ENCODE measurements at places on chromosomes 5 and 9.

GRCh38 chr9:92055624-92056023, 59.6 kb downstream of the SPTLC1 start:
- H3K4me3 ChIP-seq = no peak overlapping the region
- peaks cover 40% of the 10 kb centered on the region for H3K36me3 ChIP-seq
- no peak for DNase-seq
- no peaks in the 10 kb centered on the region for H3K4me1 ChIP-seq
- H3K27ac ChIP-seq = peak overlapping the region; percentile 7
- H3K27me3 ChIP-seq = no peaks in the 10 kb centered on the region

- no peak for DNase-seq
- H3K36me3 ChIP-seq = no peaks in the 10 kb centered on the region
- H3K4me3 ChIP-seq = no peak overlapping the region
- H3K27ac ChIP-seq = no peak overlapping the region
- no peaks in the 10 kb centered on the region for H3K27me3 ChIP-seq
Measured at GRCh38 chr5:165885623-165886350, 2380.4 kb downstream of the MAT2B start.

DNA sequence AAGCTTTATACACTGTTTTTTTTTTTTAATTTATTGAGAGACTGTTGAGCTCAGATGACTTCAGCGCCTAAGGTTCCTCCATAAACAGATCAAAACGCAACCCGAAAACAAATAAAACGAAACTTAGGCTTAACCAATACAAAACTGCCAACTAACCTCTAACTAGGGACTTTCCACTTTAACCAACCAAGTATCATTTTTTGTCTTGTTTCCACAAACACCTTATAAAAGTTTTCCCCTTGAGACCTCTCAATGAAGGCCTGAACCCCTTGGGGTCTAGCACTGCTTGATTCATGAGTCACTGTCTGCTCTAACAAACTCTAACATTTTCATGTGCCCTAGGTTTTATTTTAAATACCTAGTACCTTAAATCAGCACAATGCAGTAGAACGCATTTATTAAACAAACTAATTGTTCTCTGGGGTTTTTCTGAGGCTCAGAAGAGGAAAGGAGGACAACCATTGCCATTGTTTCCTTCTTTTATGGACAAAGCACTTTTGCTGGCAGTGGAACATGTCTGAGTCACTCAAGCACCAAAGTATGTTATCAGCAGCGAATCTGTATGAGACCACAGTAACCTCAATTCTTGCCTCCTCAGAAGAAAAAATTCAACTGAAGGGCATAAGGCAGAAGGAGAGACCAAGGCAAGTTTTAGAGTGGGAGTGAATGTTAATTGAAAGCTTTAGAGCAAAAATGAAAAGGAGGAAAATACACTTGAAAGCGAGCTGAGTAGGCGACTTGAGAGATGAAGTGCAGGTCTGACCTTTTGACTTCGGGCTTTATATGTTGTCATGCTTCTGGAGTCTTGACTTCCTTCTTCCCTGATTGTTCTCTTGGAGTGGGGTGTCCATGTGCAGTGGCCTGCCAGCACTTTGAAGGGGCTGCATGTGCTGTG, 97.7 kb upstream of the HCN1 start:
- no peak overlapping the region for H3K27ac ChIP-seq
- no peaks in the 10 kb centered on the region for H3K27me3 ChIP-seq
- H3K4me3 ChIP-seq = no peak overlapping the region
- no peaks in the 10 kb centered on the region for H3K36me3 ChIP-seq
- DNase-seq = no peak
- H3K4me1 ChIP-seq = no peaks in the 10 kb centered on the region

DNA sequence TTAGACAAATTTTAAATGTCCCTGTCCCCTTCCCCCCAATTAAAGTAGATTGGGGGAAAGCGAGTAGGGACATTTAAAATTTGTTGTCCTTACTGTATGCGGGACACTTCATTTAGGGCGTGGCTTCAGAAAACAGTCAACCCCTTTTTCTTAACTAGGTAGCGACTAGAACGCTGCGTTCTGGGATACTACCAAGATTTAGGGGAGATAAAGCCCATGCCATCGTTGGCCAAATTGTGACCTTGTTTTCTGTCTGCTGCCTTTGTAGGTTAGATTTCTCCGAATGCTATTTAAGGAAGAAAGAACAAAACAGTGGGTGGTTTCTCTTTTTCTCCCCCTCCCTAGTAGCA, 1.2 kb downstream of the CKS2 start:
- H3K36me3 ChIP-seq = peaks cover 24% of the 10 kb centered on the region
- DNase-seq = peak; percentile 48
- peak overlapping the region; percentile 100 for H3K27ac ChIP-seq
- H3K27me3 ChIP-seq = no peaks in the 10 kb centered on the region
- peak overlapping the region; percentile 91 for H3K4me3 ChIP-seq

DNA sequence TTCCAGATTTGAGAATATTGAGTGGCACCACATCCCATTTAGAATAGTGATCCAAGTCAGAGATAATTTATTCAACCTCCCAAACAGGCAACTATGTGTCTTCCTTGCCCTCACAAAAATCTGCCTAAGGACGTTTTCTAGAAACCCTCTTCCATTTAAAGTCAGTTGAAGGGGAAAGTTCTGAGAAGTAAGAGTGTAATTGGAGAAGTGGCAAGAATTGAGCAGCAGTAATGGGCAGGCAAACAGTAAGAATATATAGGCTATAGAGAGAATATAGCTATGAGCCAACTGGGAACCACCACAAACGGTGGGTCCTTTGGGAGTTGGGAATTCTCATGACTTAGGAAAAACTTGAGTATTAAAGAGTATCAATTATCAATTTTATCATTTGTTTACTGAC, 31.1 kb upstream of the CETN3 start:
- H3K27ac ChIP-seq = peak overlapping the region; percentile 47
- H3K4me3 ChIP-seq = peak overlapping the region; percentile 71
- H3K27me3 ChIP-seq = peaks cover 15% of the 10 kb centered on the region
- no peak for DNase-seq
- no peaks in the 10 kb centered on the region for H3K36me3 ChIP-seq

- H3K4me1 ChIP-seq = no peaks in the 10 kb centered on the region
- no peaks in the 10 kb centered on the region for H3K36me3 ChIP-seq
- H3K4me3 ChIP-seq = no peak overlapping the region
- no peak overlapping the region for H3K27ac ChIP-seq
Measured at GRCh38 chr5:169080448-169080911, 220.5 kb downstream of the SLIT3 start.

All from MCF 10A (cell line).